ENCODE measurements at places on chromosomes 12 and 14. TPM values are rescaled to one million over a fixed set of nuclear protein-coding genes. Genes with fewer than 3 reads are reported as not detected.
A peak's percentile ranks its signal among the peaks of the same experiment; 100 is the strongest.

DNA sequence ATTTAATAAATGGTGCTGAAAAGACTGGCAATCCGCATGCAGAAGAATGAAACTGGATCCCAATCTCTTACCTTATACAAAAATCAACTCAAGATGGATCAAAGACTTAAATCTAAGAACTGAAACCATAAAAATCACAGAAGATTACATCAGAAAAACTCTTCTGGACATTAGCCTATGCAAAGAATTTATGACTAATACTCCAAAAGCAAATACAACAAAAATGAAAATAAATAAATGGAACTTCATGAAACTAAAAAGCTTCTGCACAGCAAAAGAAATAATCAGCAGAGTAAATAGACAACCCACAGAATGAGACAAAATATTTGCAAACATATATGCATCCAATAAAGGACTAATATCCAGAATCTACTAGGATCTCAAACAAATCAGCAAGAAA is 14.3 kb upstream of the CLEC1A start:
- DNase-seq, result no peak
- H3K4me1 ChIP-seq, result no peaks in the 10 kb centered on the region
- no peak overlapping the region for H3K27ac ChIP-seq
- H3K36me3 ChIP-seq, result no peaks in the 10 kb centered on the region

Gene KLHL33
- 1.3 TPM for total RNA-seq

GRCh38 chr14:73746520-73747378 is 32.6 kb upstream of the PNMA1 start:
- H3K27me3 ChIP-seq, result no peaks in the 10 kb centered on the region
- no peaks in the 10 kb centered on the region for H3K36me3 ChIP-seq
- no peak for DNase-seq
- peak overlapping the region; percentile 92 for H3K27ac ChIP-seq
- H3K4me1 ChIP-seq, result peaks cover 63% of the 10 kb centered on the region

GRCh38 chr12:46472144-46472705 is 99.7 kb upstream of the SLC38A2 start:
- peaks cover 5% of the 10 kb centered on the region for H3K4me1 ChIP-seq
- H3K36me3 ChIP-seq, result no peaks in the 10 kb centered on the region
- no peaks in the 10 kb centered on the region for H3K27me3 ChIP-seq
- H3K27ac ChIP-seq, result no peak overlapping the region

DNA sequence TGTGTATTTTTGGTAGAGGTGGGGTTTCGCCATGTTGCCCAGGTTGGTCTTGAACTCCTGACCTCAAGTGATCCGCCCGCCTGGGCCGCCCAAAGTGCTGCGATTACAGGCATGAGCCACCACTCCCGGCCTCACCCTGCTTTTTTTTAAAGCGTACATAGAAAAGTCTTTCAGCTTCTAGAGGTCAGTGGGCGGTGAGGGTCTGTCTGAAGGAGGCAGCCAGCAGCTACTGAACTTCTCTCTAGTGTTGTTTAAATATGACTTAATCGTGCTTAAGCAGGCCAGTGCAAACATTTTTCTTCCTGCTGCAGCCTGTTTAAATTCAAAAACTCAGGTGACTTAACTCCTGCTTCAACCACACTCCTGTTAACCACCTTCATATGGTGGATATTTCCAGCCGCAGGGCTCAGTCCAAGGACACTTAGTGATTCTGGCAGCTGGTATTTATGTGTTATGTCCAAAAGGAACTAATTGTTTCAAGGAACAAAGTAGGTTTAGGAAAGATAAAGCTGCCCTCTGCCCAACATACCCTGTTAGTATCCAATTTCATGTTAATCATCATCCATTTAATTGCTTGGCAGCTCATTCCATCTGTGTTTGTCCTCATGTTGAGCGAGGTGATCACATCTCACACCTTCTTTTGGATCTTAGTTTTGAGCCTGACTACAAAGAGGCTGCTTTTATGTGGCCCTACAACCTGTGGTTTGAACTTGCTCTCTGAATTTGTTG is 2.0 kb downstream of the PRKAB1 start:
- no peaks in the 10 kb centered on the region for H3K36me3 ChIP-seq
- peak overlapping the region; percentile 35 for H3K27ac ChIP-seq
- DNase-seq, result no peak
- H3K4me3 ChIP-seq, result no peak overlapping the region
- H3K4me1 ChIP-seq, result peaks cover 3% of the 10 kb centered on the region

Data from uterus (tissue), 4 donors.